ENCODE measurements at places on chromosomes 3 and 15.
A peak's percentile ranks its signal among the peaks of the same experiment; 100 is the strongest.

GRCh38 chr3:13750215-13750614 lies 129.7 kb downstream of the WNT7A start:
- no peak for DNase-seq

DNA sequence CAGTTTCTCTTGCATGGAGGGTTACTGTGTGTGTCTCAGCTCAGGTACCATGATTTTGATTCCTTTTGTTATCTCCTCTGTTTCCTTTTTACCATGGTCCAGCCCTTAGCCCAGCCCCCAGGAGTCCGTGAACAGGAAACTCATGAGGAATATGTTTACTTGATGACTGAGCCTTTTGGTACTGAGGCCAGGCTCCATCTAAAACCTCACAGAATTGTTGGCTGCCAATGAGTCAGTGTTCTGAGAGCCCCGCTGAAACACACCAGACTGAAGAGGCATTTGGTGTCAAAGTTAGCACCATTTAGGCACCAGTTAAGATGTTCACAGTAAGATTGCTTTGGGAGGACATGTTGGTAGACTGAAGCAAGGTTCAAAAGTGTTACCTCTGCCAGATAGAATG lies 80.9 kb downstream of the DGKG start:
- DNase-seq: peak; percentile 62

- no peak for DNase-seq
Measured at GRCh38 chr15:30979457-30979856, 12.0 kb downstream of the MTMR10 start.

- DNase-seq: no peak
Measured at GRCh38 chr3:186207515-186207914, 98.6 kb upstream of the ETV5 start.

DNA sequence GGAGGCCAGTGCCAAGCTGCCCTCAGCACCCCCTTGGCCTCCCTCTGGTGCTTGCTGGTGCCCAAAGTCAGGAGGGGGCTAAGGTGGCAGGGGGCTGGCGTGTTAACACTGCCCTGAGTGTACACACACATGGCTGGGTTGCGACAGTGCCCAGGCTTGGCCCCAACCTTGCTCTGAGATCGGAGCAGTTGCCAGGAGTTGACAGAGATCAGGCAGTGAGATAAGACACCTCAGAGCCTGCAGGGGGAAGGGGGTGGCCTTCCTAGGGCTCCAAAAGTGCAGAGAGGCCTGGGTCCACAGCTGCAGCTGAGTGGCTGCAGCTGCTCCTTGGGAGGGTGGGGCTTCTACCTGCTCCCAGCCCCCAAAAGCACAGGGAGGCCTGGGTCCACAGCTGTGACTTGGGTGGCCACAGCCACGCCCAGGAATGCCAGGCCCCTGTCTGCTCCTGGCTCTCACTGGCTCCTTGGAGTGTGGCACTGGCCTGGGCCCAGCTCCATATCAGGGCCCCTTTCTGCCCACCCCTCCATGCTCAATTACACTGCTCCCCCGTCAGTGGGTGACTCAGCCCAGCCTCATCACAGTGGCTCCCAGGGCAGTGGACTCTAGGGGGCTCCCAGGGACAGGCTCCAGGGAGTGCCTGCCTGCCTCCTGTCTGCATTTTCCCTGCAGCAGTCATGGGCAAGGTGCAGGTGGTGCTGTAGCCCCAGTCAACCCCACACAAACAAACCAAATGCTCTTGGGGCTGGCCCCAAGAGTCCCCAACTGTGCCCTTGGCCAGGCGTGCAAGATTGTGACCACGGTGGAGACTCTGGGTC lies 56.4 kb upstream of the C15orf39 start:
- no peak for DNase-seq

DNA sequence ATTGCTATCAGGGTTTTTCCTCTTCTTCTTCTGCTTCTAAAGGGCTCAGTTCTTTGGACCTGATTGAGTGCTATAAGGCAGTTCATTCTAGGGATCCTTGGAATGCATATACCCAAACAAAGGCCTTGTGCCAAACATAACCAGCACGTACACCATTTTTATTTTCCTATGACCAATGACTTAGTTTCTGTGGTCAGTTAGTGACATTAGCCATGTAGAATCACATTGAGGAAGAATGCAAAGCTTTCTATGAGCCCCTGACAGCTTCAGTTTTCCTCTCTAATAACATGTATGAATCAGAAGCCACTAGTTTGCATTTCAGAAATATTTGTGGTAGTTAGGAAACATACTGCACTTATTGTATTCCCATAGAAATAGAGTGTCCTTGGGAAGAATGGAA lies 240.0 kb downstream of the THRB start:
- DNase-seq: no peak

GRCh38 chr3:11850003-11850402 lies 3.3 kb upstream of the TAMM41 start:
- DNase-seq: no peak

- DNase-seq: no peak
Measured at GRCh38 chr3:100647657-100648056, 38.3 kb downstream of the ADGRG7 start.

DNA sequence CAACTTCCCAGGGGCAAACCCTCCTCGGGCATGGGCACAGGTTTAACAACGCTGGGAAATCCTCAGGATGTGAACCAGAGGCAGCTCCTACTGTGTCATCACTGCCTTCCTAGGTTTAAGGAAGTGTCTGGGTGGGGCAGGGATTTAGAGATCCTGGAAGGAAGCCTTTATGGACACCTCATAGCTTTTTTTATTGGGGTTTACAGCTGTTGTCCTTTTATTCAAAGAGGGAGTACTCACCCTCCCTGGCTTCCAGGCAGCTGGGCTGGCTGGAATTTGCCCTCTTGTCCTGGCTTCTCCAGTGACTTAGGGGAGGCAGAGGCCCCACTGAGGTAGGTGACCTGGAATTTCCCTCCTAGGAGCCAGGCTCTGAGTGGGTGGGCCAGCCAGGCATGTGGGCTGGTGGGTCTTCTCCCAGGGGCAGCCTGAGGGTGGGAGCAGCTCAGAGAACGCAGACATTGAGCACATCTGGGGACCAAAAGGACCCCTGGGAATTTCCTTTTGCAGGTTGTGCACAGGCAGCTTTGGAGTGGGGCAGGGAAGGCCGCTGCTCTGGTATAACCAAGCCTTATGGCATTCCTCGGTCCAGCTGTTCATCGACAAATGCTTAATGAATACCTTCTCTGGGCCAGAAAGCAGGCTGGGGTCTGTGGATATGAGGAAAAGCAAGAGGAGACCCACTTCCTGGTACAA lies 13.5 kb upstream of the FAM3D start:
- no peak for DNase-seq

GRCh38 chr15:25339431-25339830 lies 99.4 kb downstream of the UBE3A start:
- DNase-seq: no peak

GRCh38 chr3:124761250-124761796 lies 31.1 kb downstream of the UMPS start:
- DNase-seq: peak; percentile 87

DNA sequence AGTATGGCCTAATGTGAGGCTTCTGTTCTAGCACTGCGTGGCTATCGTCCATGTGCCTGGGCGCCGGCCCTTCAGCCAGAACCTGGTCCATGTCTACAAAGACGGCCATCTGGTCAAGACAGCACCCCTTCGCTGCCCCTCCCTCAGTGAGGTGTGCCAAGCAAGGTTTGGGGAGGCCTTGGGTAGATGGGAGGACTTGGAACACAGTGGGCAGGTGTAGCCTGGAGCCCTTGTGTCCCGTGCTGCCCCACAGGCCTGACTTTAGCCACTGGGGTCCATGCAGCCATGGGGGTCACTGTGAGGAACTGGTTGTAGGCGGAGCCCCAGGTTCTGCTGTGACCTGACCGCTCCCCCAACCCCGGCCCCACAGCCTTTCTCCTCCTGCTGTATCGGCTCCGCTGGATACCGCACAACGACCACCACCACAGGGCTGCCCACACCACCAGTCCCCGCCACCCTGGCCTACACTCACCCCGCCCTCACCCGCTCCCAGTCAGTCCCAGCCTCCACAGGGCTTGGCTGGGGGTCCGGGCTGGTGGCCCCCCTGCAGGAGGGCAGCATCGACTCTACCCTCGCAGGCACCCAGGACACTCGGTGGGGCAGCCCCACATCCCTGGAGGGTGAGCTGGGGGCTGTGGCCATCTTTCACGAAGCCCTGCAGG lies 16.6 kb downstream of the NBEAL2 start:
- DNase-seq: no peak

GRCh38 chr3:133424937-133425869 lies 25.3 kb downstream of the BFSP2 start:
- no peak for DNase-seq

DNA sequence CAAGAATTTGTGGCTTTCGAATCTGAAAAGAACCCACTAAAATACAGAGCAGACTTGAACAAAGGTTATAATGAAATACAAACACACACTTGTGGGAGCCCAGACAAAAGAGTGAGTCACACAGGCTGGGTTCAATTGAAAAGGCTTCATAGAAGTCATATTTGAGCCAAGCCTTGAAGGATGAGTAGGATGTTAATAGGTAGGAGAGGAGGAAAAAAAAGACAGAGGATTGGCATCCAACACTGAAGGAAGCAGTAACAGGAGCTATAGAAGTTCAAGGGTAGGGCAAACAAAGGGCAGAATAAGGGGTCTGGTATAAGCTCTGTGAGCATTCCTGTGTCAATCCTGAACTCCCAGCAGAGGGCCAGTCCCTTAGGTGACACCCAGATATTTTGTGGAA lies 325.4 kb downstream of the FOXP1 start:
- DNase-seq: peak; percentile 34

DNA sequence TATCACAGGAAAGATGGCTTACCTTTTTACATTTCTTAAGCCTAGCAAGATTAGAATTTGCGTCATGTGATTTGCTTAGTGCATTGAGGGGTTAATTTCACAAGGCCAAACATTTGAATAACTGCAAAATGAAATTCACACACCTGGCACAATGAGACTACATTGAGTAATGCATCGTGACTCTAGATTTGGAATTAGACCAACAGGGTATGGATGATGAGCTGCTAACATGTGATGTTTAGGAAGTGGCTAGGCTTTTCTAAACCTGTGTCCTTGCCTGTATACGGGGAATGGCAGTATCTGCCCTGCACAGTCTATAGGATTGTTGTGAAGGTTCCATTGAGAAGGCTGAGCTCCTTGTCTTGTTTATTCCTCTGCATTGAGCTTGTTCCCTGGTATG lies 160.1 kb downstream of the MFSD1 start:
- no peak for DNase-seq

DNA sequence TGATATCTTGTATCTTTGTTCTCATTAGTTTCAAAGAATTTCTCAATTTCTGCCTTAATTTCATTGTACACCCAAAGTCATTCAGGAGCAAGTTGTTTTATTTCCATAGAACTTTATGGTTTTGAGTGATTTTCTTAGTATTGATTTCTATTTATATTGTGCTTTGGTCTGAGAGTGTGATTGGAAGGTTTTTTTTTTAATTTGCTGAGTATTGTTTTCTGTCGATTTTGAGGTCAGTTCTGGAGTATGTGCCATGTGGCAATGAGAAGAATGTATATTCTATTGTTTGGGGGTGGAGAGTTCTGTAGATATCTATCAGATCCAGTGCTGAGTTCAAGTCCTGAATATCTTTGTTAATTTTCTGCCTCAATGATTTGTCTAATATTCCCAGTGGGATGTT lies 138.4 kb downstream of the MOBP start:
- no peak for DNase-seq

- DNase-seq: no peak
Measured at GRCh38 chr3:65665915-65666314, 372.8 kb downstream of the MAGI1 start.

DNA sequence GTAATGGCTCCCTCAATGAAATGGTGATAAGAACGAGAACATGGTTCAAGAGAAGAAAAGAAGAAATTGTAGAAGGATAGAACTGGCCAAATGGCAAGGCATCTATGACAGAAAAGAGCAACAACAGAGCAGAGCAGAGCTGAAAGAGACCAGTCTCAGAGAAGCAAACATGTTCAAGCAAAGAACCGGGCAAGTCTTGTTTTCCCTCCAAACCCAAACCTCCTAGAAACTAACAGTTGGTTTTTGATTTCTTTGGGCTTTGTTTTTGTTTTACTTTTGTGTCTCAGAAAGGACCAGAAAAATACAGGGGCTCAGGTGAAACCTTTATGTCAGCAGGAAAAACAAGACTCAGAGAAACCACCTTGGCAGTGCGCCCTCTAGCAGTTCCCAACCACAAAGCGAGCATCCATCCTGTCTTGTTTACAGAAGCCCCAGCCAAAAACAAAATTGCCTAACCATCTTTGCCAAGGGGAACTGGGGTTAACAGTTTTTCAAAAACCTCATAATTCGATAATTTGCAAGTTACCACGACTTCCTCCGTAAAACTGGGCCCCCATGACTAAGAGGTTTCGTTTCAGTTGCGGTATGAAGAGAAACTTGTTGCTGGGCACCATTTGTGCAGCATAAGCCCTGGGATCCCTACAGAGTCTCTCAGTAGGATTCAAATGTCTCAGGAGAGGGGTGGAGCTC lies 159.2 kb upstream of the SLC24A5 start:
- DNase-seq: no peak

DNA sequence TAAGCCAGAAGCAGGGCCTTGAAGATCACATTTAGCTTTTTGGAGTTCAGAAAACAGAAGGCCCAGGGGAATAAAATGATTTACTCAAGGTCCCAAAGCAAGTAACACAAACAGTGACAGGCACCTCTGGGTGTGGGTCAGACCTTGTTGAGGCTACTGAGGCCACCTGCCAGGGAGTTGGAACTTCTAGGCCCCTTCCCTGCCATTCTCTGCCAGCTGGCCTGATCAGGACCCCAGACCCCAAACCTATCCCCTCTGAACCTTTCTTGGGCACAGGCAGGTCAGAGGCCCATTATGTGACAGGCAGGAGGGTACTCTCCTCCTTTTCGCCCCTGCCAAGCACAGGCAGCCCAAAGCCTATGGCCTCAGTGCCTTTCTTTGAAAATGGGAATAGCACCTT lies 49.4 kb upstream of the ATP2B2 start:
- no peak for DNase-seq

DNA sequence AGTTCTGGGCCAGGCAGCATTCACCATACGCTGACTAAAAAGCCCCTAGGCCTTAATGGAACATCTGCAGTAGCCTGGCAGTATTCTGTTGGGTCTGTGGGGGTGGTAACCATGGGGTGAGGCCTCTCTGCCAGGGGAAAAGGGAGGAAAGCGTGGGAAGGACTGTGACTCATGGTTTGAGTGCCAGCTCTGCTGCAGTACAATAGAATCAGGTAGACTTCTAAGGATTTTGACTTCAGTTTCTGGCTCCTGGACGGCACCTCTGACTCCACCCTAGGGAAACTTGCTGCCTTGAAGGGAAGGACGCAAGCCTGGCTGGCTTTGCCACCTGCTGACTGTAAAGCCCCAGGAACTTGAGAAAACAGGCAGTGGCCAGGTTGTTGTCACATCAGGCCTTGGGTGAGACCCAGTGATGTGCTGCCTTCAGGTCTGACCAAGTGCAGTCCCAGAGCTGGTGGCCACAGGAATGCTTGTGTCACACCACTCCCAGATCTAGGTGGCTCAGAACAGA lies 148.6 kb downstream of the SUCNR1 start:
- DNase-seq: peak; percentile 53

- no peak for DNase-seq
Measured at GRCh38 chr3:64316971-64317370, 91.7 kb upstream of the PRICKLE2 start.

DNA sequence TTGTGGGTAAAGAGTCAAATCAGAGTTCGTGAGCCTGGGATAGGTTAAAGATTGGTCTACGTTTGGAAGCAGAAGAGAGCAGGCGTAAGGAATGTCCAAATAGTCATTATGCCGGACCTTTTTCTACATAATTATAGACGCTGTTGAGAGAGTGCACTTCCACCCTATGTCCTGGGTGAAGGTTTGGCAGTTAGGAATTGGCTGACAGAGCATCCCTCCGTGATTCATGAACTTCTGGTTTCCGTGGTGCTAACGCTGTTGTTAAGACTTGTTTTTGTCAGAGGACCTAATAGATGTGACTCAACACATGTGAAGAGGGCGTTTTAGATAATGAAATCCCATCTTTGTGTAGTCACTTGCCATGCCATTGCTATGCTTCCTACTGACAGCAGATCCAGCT lies 1.1 kb downstream of the EAF1 start:
- peak; percentile 61 for DNase-seq
